ENCODE measurements at places on chromosomes 11 and 22.

DNA sequence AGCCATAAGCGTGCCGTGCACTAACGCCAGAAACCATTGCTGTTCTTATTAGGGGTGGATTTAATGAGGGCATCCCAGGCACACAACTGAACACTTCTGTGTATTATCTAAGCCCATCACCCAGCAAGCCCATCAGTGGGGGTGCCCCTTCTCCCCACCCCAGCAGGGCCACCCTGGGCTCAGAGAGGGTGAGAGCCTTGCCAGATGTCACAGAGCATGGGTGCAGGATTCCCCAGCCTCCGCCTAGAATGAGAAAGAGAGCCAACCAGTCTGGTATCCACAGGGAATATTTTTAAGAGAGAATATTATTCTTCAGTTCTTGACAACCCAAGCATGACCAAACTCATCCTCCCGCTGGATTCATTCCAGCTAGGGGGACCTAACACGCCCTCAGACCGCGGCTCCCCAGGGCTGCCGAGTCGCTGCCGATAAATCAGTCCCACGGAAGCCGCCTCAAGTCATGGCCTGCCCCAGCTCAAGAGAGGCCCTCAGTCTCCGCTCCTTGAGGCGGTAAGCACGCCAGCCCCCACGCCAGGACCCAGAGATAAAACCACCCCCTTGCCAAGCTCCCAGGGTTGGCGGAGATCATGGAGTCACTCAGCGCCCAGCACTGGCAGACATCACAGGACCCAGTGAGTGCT, 47.2 kb downstream of the MN1 start:
- no peak for DNase-seq

DNA sequence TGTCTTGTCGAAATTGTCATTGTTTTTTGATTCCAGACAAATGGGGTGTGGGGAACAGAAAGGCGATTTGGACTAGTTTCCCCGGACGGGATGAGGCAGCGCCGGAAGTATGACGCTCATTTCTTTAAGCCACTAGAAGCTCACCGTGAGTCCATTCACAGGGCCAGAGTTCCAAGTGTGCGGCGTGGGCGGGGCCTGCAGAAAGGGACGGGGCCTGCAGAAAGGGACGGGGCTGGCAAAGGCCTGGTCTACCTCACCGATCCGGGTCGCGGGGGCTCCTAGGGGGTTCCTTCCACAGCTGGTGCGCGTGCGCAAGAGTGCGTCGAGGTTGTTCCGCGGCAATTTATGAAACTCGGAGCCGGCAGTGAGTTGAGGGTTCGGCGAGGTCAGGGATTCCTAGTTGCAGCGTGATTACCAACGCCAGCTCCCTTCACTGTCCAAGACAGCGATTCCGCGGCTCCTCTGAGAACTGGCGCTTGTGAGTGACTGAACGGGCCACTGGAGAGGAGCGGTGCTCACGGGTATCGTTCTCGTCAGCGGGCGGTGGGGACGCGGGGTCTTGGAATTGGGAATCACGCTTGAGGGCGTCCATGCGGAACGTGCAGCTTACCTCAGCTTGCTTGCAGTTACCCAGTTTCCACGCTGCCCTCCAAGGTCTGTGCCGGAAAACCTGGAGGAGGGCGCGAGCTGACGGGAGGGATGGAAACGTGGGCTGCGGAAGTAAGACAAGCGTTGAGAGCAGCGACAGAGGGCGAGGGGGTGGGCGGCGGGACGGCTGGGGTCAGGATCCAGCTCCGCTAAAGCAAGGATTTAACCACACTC, at the start of gene ZNF215:
Gene ZNF215, plus strand, starts transcription at position 219 of the 822 bp plus-strand sequence. CDS start 5,847 bp downstream, outside the sequence.
- DNase-seq, result no peak

- DNase-seq, result no peak
These were observed 184.5 kb downstream of the SOX6 start for GRCh38 chr11:16171882-16172281.

- DNase-seq, result no peak
These were observed 433.3 kb downstream of the BUD13 start for GRCh38 chr11:116339306-116340098.

DNA sequence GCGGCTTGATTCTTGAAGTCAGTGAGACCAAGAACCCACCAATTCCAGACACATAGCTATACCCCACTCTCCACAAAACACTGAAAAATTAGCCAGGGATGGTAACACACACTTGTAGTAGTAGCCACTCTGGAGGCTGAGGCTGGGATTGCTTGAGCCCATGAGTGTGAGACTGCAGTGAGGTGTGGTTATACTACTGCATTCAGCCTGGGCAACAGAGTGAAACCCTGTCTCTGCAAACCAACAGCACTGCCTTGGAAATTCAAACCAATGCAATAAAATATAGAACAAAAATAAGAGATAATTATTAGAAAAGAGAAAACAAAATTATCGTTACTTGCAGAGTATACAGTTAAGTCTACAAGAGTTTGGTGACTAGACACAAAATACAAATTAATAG, 20.2 kb upstream of the PRDM10 start:
- no peak for DNase-seq

DNA sequence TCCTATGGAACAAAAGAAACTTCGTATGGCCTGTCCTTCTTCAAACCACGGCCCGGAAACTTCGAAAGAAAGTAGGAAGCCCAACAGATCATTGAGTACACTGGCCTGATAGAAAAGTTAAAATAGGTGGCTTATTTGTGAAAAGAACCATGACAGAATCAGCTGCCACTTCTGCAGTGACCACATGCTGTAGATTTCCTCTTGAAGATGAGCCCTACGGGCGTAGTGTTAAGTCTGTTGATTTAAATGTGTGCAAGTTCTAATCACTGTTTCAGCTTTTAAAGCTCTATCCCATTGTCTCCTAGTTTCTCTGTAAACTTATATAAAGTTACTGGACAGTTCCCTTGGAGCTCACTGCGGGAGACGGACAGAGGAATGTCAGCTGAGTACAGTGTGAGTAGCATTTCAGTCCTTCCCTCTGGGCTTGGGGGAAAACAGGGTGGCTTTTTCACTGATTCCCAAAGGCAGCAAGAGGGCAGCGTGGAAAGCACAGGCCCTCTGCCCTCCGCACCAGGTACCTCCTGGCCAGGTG, 17.8 kb downstream of the SAMM50 start:
- DNase-seq, result no peak

DNA sequence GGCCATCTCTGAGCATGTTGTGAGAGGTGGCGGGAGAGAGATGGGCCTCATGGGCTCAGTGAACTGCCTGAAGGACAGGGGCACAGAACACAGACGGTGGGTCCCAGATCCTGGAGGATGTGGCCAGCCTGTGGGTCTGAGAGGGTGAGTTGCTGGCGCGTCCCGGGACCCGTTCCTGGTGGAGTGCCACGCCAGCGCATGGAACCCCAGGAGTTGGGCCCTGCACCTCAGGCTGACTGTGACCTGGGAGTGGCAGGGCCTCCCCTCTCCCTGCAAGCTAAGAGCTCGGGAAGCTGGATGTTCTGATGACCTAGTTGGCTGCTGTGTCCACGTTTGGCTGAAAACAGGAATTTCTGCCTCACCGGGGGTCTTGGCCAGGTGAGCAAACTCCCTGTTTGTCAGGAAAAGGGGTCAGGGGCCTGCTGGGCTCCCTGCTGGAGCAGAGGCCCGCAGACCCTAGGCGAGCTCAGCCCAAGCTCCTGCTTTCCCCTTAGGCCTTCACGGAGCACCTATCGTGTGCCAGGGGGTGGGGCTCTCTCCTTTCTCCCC, 15.0 kb downstream of the LRRC32 start:
- DNase-seq, result no peak

- DNase-seq, result no peak
These were observed 65.1 kb downstream of the SCUBE1 start for GRCh38 chr22:43277987-43278601.

DNA sequence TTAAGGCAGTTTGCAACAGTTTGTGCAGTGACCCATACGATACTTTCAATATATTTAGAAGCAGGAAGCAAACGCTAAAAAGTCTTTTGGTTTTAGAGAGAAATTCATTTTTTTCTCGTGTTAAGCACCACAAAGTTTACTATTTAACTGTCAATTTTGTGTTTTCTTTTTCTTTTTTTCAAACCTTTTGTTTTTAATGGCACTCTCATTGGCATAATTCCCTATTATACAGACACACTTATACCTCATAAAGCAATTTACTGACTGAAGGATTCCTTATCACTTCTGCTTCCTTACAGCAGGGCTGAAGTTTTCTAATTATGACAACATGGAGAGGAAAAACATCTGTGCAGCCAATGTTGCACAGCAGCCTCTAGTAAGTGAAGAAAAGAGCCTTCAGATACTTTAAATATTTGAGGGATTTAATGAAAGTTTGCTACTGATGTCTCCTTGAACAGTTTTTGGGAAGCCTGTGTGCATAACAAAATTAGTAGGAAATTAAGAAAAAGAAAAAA, 2191.2 kb downstream of the LRRC4C start:
- no peak for DNase-seq

DNA sequence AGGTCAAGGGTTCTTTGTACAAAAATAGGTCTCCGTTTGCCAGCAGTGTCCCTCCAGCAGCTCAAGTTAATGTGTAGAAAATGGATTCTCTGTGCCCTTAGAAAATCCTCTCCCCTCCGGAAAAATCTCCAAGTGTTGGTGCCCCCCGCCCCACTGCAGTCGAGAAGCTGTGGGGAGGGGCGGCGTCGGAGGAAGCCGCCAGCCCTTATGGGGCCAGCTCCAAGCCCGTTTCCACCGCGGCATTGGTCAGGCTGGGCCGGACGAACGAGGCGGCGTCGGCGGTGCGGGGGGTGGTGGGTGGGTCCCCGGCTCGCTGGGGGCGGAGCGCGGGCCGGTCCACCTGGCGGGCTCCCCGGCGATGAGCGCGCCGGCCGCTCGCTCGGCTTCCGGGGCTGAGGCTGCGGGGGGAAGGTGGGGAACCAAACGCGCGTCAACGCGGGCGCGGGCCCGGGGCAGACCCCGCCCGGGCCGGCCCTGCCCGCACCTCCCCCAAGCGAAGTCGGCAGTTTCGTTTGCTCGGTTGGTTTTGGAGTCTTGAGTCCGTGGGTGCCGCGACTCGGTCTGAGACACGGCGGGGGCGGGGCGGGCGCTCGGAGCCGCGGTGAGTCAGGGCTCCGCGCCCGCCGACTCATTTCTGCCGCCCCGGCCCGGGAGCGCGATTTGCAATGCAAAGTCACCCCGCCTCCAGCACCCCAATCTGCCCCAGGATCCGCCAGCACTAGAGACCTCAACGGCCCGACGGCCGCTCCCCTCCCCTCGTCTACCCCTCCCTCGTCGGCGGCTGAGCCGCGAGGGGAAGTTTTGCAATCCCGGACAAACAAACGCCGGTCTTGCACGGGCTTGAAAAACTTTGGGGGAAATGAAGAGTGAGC, 1.4 kb downstream of the ASCL2 start:
- DNase-seq, result no peak

DNA sequence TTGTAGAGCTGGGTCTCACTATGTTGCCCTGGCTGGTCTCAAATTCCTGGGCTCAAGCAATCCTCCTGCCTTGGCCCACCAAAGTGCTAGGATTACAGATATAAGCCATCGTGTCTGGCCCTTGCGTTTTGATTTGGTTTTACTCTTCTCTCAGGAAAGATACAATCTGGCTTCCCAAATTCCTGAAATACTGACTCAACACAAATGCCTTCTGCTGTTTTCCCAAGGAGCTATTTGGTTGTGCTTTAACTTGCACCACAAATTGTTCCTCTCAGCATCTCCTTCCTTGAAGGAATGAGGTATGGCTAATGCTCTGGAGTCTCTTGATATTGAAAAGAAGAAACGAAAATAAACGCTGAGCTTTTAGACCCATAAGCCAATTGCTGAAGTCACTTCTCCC, 110.0 kb upstream of the PAX6 start:
- no peak for DNase-seq

All from stimulated activated CD8-positive, alpha-beta memory T cell treated with anti-CD3 and anti-CD28 coated beads, Interleukin-4, amount 100 ng/mL, for 1 hour (primary cell).